Mononuclear cell (primary cell): ENCODE measurements at places on chromosomes 7 and 10. TPM values are rescaled to one million over a fixed set of nuclear protein-coding genes. Genes with fewer than 3 reads are reported as not detected.

The PPP1R3C gene
- 0.21 TPM for total RNA-seq

The ATRNL1 gene
- 0.21 TPM for total RNA-seq

The PDE6C gene
- not detected for total RNA-seq

The NKX2-3 gene
- total RNA-seq, result not detected

The FKBP9 gene
- 1.2 TPM for total RNA-seq

The PWWP2B gene
- 17.9 TPM for total RNA-seq

The TMEM236 gene
- under 0.01 TPM for total RNA-seq
